Caki2 (cell line): ENCODE measurements at places on chromosomes 11 and 22. TPM values are rescaled to one million over a fixed set of nuclear protein-coding genes. Genes with fewer than 3 reads are reported as not detected.
A peak's percentile ranks its signal among the peaks of the same experiment; 100 is the strongest.

NPTXR gene
- total RNA-seq, result 6.2 and 6.7 TPM in 2 replicates

DGCR2 gene
- 72.3 and 72.7 TPM in 2 replicates for total RNA-seq

GRCh38 chr11:57514538-57515331 lies 767 bp downstream of the SLC43A1 start:
- no peak for DNase-seq

DNA sequence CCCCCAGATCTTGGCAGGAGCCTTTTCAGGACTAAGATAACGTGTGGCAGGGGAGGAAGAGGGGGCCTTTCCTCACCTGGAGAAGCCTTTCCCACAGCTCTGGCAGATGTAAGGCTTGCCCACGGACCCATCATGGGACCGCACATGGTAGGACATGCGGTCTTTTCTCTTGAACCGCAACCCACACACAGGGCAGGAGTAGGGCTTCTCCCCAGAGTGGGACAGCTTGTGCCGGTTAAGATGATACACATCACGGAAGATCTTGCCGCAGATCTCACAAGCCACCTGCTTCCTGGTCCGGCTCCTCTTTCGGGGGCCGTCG lies 1.9 kb downstream of the PATZ1 start:
- DNase-seq, result no peak

- DNase-seq, result no peak
These were observed 236.3 kb downstream of the CADM1 start for GRCh38 chr11:115267871-115268270.

DNA sequence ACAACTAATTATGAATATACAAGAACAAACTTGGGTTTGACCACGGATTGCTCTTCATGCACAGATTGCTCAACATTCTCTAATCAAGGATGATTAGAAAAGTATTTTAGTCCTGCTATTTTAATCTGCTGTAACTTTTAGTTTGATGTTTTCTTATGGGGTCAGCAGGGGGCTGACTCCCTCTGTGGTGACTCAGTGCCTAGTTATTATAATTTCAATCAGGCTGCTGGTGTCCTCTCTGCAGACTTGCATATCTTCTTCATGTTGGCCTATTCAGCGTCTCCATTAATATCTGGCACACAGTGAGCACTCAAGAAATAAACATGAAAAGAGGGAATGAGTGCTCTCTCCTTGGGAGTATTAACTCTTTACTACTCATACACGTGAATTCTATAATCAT lies 223.8 kb upstream of the DDI1 start:
- DNase-seq, result no peak

DNA sequence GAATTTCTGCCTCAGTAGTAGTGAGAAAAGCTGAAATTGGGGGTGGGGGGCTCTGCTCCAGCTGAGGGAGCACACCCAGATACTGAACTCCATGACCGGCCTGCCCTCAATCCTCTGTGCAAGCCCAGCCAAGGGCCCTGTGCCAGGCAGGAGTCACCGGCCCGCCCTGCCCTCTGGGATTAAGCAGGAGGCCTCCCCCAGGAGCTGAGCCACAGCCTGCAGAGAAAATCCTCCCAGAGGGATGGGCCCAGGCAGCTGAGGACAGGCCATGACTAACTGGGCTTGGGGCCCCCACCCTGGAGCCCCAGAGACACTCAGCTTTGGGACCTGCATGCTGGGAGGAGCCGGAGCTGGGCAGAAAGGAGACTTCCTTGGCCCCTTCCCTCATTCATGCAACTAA lies 48.8 kb downstream of the MN1 start:
- DNase-seq, result peak; percentile 28
